Activated CD8-positive, alpha-beta memory T cell treated with anti-CD3 and anti-CD28 coated beads for 1 hour (primary cell): ENCODE measurements at places on chromosomes 2 and 18.

DNA sequence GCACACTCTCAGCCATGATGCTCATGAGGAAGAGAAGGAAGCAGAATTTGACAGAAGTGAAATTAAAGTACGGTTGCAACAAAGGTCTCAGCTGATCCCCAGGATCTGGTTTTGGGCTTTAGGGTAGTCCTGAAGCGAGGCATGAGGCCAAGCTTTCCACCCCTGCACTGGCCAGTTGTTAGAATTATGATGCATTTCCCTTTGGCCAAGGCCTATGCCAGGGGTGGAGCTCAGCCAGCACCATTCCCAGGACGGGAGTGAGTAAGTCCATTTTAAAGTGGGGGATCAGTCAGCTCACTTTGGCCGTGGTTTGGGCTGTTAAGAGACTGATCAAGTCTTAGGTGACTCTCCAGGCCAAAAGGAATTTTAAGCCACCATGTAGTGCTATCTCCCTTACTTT lies 314.5 kb upstream of the MMADHC start:
- no peak for DNase-seq

DNA sequence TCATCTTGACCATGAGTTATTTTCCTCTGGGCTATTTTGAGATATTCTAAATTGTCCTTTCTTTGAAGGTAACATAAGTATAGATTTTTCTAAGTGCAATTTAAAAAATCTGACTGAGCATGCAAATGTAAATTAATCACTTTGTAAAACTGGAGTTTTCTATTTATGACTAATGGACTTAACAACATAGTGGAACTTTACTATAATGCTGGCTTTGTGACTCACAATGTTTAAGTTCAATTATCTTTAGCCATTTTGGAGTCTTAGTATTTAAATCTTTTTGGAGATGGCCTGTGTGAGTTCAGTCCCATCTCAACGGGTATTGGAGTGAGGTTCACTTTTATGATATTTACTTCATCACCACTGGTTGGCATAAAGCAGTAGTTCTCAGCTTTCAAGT lies 35.2 kb upstream of the NOSTRIN start:
- no peak for DNase-seq

- DNase-seq: no peak
Measured at GRCh38 chr2:70888366-70888922, 47.3 kb upstream of the ATP6V1B1 start.

DNA sequence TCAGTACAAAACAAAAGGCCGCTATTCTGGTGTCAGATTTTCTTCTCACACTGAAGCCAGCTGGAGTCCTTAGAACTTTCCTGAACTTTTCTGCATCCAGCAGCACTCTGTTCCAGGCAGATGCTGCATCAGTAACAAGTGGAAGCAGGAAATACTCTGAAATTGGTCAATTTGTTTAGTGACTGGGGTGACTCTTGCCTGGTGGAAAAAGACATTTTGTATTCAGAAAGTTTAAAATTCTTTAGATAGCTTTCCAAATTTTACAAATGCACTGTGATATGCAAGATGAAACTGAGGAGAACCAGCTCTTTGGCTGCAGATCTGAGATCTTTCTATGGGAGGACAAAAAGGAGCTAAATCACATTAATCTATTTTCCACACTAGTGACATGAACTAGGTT lies 385.7 kb downstream of the NRXN1 start:
- no peak for DNase-seq

DNA sequence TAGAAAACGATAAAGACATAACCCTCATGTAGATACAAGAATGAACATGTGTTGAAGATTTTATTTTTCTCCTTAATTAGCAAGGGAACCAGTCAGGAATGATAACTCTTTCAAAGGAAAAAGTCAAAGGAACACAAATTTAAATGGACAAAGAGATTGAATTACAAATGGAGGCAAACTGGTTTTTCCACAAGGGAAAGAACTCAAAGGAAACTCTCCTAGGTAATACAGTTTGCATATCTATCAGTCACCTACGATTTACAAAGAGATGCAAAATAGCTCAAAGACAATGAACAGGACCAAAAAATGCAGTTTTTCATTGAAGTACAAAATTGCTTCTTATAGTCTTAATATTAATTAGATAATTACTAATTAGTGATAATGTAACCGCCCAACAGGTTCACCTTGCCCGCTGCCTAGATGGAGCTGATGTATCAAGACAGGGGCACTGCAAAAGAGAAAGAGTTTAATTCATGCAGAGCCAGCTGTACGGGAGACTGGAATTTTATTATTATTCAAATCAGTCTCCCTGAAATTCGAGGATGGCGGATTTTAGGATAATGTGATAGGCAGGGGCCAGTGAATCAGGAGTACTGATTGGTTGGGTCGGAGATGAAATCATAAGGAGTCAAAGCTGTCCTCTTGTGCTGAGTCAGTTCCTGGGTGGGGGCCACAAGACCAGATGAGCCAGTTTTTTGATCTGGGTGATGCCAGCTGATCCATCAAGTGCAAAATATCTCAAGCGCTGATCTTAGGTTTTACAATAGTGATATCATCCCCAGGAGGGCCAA lies 151.0 kb downstream of the TMEM17 start:
- DNase-seq: no peak

GRCh38 chr18:65907281-65907680 lies 156.5 kb downstream of the CDH7 start:
- no peak for DNase-seq

- no peak for DNase-seq
Measured at GRCh38 chr2:54957321-54957999, 92.8 kb downstream of the RTN4 start.

- DNase-seq: no peak
Measured at GRCh38 chr2:11833601-11834000, 87.2 kb downstream of the LPIN1 start.

- DNase-seq: no peak
Measured at GRCh38 chr2:119255760-119256581, 32.3 kb downstream of the STEAP3 start.

DNA sequence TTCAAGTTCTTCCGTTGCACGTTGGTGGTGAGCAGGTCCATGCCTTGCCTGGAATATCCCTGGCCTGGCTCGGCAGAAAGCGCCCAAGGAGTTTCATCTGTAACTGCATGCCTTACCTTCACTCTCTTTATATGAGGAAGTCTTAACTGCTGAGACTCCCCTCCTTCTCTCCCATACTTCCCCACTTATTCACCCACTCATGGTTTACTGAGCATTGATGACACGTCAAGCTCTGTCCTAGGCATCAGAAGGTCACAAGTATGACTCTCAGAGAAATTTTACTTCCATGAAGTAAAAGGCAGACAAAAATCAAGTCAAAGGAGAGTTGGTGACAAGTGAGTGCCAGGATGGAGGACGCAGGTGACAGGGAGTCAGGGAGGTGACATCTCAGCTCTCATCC lies 68.2 kb downstream of the TBC1D8 start:
- DNase-seq: no peak

GRCh38 chr18:63762518-63762917 lies 12.7 kb upstream of the SERPINB7 start:
- no peak for DNase-seq

DNA sequence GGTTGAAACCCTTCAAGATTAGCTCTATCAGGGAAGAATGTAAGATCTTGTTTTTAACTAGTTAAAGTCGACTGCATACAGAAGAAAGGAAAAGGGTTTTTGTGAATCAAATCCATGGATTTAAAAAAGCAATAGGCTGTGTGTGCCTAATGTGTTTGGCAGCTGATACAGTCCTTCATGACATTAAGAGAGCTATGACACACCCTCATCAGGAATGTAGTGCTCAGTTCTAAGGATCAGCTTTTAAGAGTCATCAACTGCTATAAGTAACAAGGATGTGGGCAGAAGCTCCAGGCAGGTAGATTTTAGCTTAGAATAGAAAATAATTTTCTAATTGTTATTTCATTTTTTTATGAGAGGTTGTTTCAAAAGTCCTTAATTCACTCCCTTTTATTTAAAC lies 52.9 kb downstream of the PPP1R1C start:
- DNase-seq: no peak

DNA sequence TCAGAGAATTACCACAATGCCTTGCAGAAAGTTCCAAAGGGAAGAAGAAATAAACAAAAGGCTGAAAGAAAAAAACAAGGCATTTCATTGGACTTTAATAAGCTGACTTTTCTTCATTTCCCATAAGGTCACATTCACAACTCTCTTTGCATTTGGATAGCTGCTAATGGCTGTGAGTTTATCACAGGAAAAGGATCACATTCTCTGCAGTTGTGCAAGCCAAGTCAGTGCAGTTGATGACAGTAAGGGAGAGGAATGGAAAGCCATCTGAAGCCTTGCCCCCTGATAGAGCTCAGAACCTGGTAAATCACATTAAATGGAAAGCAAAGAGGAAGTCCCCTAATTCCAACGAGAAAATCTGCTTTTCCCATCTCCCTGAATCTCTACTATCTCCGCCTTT lies 950.6 kb downstream of the CNTNAP5 start:
- DNase-seq: no peak

GRCh38 chr2:26576565-26577441 lies 64.4 kb downstream of the CIB4 start:
- DNase-seq: no peak

DNA sequence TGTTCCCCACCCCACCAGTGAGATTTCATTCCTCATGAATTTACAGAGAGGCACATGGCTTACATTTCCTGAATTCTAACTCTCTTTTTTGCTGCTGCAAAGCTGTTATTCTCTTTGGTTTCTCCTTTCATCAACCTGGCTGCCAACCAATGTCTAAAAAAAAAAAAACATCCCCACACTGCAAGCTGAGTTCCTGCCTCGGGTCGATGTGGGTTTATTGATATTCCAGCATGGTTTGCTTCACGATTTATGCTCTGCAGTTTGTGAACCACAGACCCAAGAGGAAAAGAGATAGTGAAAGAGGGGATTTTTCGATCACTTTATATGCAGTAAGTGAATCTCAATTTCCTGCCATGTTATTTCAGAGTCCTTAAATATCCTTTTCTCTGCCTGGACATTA lies 363.6 kb downstream of the LPIN1 start:
- DNase-seq: no peak

DNA sequence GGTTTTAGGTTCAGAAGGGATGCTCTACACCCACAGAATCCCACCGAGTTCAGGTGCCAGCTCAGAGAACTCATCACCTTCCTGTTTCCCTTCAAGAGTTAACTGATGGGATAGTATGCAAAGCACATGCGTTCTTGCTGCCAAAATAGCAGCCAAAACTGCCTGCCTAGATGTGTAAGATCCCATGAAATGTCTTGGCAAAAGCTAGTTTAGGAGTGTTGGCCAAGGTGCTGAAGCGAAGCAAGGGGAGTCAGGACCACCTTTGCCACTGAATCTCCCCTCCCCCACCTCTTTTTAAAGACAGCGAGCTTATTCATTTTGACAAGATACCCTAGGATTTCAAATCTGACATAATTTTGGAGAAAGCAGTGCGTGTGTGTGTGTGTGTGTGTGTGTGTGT lies 2.1 kb downstream of the DOCK10 start:
- no peak for DNase-seq

DNA sequence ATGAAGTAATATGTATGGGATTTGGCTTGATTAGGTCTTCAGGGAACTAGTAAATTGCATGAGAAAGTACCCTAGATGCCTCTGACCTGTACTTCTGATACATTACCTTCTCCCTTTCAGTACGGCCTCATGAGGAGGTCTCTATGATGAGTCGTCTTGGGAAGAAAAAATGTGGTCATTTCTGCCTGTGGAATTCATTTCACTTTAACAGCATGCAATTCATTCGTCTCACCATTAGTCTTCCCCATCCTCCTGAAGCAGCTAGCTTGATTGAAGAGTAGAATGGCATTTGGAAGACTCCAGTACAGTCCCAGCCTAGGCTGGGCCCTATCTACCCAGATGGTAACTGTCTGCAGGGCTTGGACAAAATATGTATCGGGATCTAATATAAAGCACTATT lies 52.2 kb downstream of the TMX3 start:
- no peak for DNase-seq

GRCh38 chr2:174125090-174125489 lies 123.2 kb downstream of the OLA1 start:
- no peak for DNase-seq

- no peak for DNase-seq
Measured at GRCh38 chr2:30122362-30122761, 24.4 kb upstream of the YPEL5 start.

DNA sequence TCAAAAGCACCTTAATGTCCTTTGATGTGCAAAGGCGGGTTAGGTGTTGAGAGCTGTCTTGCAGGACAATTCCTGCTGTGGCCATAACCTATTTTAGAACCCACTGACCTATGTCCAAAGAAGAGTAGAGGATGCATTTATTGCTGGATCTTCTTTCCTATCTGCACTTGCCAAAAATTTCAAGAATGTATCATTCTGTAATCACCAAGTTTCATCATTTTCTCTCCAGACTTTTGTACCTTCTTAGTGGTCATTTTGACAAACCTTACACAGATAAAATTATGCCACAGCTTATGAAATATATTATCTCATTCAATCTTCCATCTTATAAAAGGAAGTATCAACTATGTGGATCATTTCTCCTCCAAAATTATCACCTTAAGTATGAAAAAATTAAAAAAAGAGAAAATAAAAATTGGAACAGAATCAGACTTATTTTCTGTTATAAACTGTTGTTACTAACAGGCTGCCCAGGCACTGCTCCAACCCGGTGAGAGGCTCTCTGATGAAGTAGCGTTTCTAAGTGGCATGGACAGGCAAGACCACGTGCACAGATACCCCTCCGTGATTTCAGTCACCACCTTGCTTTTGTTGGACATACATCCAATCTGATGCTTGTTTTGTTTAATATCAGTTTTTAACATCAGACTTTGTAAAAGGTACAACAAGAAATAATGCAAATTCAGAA lies 559.9 kb upstream of the ID2 start:
- no peak for DNase-seq

DNA sequence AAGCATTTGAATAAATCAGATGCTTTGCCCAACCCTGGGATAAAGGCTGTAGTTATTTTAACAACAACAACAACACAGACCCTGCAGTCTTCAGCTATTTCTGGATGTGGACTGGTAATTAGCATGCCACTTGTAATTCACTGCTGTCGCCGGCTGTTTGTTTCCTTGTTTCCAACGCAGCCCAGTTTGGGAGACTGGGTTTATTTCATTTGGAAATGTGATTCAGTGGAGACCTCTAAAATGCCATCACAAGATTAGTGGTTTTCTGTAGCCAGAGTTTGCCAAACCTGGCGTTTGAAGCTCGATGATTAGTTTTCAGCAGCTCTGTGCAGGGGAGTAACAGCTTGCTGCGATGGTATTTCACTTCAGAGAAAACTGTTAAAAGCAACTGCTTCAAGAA lies 83.5 kb downstream of the LDLRAD4 start:
- DNase-seq: no peak

DNA sequence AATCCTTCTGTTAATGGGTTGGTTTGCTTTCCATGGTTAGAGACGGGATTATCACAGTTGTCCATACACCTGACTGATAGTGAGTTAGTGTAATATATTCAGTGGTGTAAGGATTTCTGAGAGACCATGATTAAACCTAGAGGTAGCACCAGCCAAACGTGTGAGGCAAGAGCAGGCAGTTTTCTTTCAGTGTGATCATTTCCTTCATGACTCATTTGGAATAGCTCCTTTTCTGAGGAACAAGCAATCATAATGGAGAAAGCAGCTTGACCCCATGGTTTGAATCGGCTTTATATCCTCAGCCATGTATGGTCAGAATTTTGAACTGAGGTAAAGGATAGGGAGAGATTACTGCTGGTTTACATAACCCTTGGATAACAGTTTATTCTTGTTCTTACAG lies 2.9 kb downstream of the MXD1 start:
- DNase-seq: no peak

- DNase-seq: no peak
Measured at GRCh38 chr2:28201671-28202180, 190.9 kb upstream of the FOSL2 start.
